Body of pancreas (tissue), 4 donors: ENCODE measurements at places on chromosomes 5 and 9. TPM values are rescaled to one million over a fixed set of nuclear protein-coding genes. Genes with fewer than 3 reads are reported as not detected.

CCL27 gene
- not detected for total RNA-seq

NR4A3 gene
- total RNA-seq: 8.9 TPM

ARSI gene
- total RNA-seq: 0.26 TPM

DIPK1B gene
- 2.0 TPM for total RNA-seq

RAB3C gene
- total RNA-seq: 45.2 TPM

KLHL3 gene
- total RNA-seq: 3.3 TPM

NOXA1 gene
- 7.3 TPM for total RNA-seq

CNTNAP3B gene
- total RNA-seq: 34.2 TPM

GADD45G gene
- 54.2 TPM for total RNA-seq

FAM169A gene
- 2.0 TPM for total RNA-seq

CCL28 gene
- total RNA-seq: 21.0 TPM

OBP2B gene
- total RNA-seq: not detected

DCAF12 gene
- total RNA-seq: 14.3 TPM

LECT2 gene
- not detected for total RNA-seq

MAP1B gene
- total RNA-seq: 30.4 TPM

GNG10 gene
- 5.9 TPM for total RNA-seq

C1QTNF2 gene
- total RNA-seq: not detected

CCDC183 gene
- 14.5 TPM for total RNA-seq

ANKRD18B gene
- not detected for total RNA-seq

RGS3 gene
- 96.9 TPM for total RNA-seq

PTGS1 gene
- 2.1 TPM for total RNA-seq

PCDHGB1 gene
- 3.9 TPM for total RNA-seq
